Left ventricle myocardium superior (tissue), 1 donor: ENCODE measurements at places on chromosomes 6 and 20.

GRCh38 chr20:9576695-9577094 lies 62.3 kb downstream of the LAMP5 start:
- no peak for DNase-seq

- no peak for DNase-seq
Measured at GRCh38 chr6:88890394-88890793, 73.0 kb downstream of the RNGTT start.

DNA sequence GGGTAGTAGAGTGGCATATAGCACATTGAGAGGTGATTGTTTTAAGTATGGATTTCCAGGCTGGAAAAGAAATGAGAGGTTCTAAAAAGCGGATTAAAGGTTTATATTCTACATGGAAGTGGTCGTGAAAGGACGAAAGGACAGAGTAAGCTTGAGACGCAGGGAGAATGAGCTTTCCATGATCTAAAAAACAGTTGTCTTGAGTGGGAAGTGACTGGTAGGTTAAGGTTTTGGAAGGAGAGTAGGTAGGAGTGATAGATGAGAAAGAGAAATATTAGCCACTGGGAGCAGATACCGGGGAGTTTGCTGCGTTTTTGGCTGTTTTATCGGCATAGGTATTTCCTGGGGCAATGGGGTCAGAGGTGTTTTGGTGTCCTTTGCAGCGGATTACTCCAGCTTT lies 750.6 kb upstream of the ADGRB3 start:
- DNase-seq: no peak

- DNase-seq: no peak
Measured at GRCh38 chr6:446418-447366, 55.1 kb downstream of the IRF4 start.

DNA sequence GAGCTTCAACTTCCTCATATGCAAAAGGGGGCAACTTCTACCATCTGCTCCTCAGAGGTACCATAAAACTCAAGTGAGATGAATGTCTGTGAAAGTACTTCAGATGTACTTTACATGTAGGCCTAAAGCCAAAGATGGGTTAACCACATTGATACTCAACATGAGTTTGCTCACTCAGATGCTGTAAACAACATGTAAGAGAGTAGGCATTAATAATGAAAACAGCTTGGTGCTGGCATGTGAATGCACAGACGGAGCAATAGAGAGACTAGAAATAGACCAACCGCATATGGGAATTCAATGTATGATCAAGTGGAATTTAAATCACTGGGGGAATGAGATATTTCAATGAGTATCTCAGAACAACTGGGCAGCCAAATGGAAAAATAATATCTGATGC lies 143.8 kb upstream of the CDYL start:
- no peak for DNase-seq

DNA sequence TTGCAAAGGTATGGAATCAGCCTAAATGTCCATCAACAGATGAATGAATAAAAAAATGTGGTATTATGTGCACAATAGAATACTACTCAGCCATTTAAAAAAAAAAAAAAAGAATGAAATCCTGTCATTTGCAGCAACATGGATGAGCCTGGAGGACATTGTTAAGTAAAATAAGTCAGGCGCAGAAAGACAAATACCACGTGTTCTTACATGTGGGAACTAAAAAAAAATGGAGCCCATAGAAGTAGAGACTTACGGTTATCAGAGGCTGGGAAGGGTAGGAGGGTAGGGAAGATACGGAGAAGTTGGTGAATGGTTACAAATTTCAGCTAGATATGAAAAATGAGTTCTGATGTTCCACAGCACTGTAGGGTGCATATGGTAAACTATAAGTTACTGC lies 97.2 kb upstream of the SIRPG start:
- no peak for DNase-seq

DNA sequence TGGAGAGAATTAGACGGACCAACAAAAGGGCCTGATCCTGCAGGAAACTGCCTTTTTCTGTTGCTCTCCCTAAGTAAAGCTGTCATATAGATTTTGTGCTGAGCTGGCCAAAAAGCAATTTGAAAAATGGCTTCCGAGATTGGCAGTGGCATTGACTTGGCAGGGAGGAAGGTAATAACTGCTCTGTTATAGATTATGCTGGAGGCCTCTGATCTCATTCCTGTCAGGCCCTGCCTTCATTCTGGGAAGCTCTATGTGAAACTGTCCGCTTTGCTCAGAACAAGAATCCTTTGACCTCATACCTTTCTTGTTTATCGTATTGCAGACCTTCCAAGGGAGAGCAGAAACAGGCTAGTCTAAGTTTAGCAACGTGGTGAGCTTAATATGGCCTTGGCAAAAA lies 234.4 kb downstream of the PHACTR1 start:
- no peak for DNase-seq

DNA sequence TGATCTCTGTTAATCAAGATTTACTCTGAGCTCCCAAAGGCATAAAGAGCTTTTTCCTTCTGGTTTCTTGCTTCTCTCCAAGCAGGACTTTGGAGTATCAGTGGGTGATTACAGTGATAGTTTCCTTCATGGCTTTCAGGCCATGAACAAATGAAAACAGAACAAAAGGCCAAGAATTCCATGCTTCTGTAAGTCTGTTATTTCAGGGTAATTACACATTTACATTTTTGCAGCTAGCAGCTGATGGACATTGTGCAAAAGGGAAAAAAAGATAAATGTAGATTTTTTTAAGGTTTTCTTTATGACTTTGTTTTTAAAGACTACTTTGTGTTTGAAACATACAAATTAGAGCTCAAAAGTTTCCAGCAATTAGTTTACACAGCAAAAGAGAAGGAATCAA lies 441.6 kb downstream of the PLCB1 start:
- no peak for DNase-seq

DNA sequence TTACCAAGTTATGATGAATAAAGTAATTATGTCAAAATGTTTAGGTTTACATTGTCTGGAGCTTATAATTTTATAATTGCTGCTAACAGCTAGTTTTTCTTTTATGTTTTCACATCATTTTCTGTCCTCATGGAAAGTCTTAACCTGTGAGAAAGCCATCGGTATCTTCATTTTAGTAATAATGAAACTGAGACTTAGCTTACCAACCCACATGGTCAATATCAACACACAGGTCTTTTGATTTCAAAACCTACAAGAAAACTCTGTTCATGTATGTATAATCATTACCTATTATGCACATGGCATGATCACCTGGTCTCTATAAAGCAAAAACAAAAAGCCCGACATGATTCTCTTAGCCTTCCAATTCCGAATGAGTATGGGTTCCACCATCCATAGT lies 61.9 kb downstream of the KCNQ5 start:
- DNase-seq: no peak

DNA sequence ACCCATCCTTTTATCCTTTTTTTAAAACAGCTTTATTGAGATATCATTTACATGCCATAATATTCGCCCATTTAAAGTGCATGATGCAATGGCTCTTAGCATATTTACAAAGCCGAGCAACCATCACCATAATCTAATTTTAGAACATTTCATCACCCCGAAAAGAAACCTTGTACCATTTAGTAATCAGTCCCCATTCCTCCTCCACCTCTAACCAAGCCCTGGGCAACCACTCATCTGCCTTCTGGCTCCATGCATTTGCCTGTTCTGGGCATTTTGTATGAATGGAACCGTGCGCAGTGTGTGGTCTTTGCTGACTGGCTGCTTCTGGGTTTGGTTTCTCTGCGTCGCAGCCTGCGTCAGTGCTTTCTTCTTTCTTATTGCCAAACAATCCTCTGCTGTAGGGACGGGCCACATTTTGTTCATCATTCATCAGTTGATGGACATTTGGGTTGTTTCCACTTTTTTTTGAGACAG lies 10.2 kb upstream of the EEF1A2 start:
- no peak for DNase-seq

- peak; percentile 75 for DNase-seq
Measured at GRCh38 chr6:34301408-34301807, 52.6 kb upstream of the SMIM29 start.

- DNase-seq: no peak
Measured at GRCh38 chr6:79468116-79468515, 69.1 kb downstream of the LCA5 start.

DNA sequence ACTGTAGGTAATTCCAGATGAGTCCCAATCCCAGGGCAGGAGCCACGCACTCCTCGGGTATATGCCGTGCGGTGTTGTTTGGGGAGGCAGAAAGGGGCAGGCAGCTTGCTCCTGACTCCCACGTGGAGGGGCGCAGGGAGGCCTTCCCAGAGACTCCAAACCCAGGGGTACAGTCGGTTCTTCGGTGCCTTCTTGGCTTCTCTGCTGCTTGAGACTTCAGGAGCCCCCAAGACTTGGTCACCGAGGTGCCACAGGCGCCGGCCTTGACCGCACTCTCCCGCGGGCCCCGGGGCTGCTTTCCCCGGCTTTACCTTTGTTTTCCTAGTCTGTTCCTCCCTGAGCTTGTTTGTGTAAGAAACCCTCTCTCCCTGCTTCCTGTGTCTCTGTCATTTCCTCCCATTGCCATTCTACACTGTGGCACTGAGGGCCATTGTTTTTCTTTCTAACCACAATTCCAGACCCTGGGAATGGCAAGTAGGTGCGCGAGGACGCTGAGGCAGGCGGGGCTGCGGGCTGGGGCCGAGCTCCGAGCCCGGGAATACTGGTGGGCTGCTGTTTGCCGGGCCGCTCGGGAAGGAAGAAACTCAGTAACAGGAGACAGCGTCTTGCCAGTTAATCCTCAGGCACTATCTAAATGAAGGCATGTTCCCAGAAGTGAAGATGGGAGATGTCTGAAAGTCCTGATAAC lies 215.6 kb upstream of the HEY2 start:
- no peak for DNase-seq

- no peak for DNase-seq
Measured at GRCh38 chr6:17149571-17149970, 47.7 kb downstream of the STMND1 start.

GRCh38 chr6:1143655-1144054 lies 168.2 kb upstream of the FOXQ1 start:
- DNase-seq: no peak

DNA sequence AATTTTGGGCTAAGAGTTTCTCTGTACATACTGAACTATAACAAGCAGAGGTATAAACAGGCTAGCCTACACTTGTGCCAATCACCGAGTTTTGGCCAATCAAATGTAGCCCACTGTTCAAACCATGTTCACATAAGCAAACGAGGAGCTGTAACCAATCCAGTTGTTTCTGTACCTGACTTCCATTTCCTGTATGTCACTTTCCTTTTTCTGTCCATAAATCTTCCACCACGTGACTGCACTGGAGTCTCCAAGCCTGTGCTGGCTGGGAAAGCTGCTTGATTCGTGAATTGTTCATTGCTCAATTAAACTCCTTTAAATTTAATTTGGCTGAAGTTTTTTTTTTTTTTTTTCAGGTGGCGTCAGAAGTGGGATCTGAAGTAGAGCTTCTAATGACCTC lies 332.9 kb downstream of the RNF144B start:
- no peak for DNase-seq

- no peak for DNase-seq
Measured at GRCh38 chr6:77930952-77931351, 278.1 kb downstream of the MEI4 start.
